ENCODE measurements at places on chromosomes 12 and 14. TPM values are rescaled to one million over a fixed set of nuclear protein-coding genes. Genes with fewer than 3 reads are reported as not detected.

The MAP1LC3B2 gene
- 11.8 TPM for polyA plus RNA-seq

The GLIPR1L1 gene
- polyA plus RNA-seq = 0.21 TPM

The SCN8A gene
- polyA plus RNA-seq = 2.5 TPM

The MYH6 gene
- polyA plus RNA-seq = 0.07 TPM

The CLEC4C gene
- not detected for polyA plus RNA-seq

The ADCY6 gene
- polyA plus RNA-seq = 119 TPM

The CCNT1 gene
- polyA plus RNA-seq = 26.6 TPM

The TGFB3 gene
- 16.9 TPM for polyA plus RNA-seq

The NFATC4 gene
- polyA plus RNA-seq = 72.6 TPM

The SERPINA10 gene
- 0.28 TPM for polyA plus RNA-seq

The FOXN4 gene
- polyA plus RNA-seq = 2.7 TPM

The OAS1 gene
- 12.5 TPM for polyA plus RNA-seq

The OR10G3 gene
- polyA plus RNA-seq = not detected

The ALDH1L2 gene
- polyA plus RNA-seq = 1.5 TPM

The SIX1 gene
- 6.3 TPM for polyA plus RNA-seq

The LRRC43 gene
- polyA plus RNA-seq = 8.7 TPM

The OR6C2 gene
- not detected for polyA plus RNA-seq

The FAM234B gene
- polyA plus RNA-seq = 10.3 TPM

The SRGAP1 gene
- 33.4 TPM for polyA plus RNA-seq

The TAS2R50 gene
- 0.18 TPM for polyA plus RNA-seq

The LRRK2 gene
- 34.2 TPM for polyA plus RNA-seq

The SIX6 gene
- not detected for polyA plus RNA-seq

The P2RX7 gene
- polyA plus RNA-seq = 1.2 TPM

The LGR5 gene
- polyA plus RNA-seq = 23.0 TPM

The VRTN gene
- 0.06 TPM for polyA plus RNA-seq

The MMP17 gene
- 0.81 TPM for polyA plus RNA-seq
